ENCODE measurements at places on chromosomes 3 and 15. TPM values are rescaled to one million over a fixed set of nuclear protein-coding genes. Genes with fewer than 3 reads are reported as not detected.

HESX1 gene
- total RNA-seq: 0.98 TPM

FAM3D gene
- not detected for total RNA-seq

DNAH12 gene
- 0.03 TPM for total RNA-seq

AMT gene
- 3.5 TPM for total RNA-seq

XIRP1 gene
- total RNA-seq: 0.05 TPM

NANOGP8 gene
- not detected for total RNA-seq

CFAP92 gene
- total RNA-seq: 0.15 TPM

HES1 gene
- total RNA-seq: 11.2 TPM

KCNMB3 gene
- 1.3 TPM for total RNA-seq

NME9 gene
- 0.43 TPM for total RNA-seq

C15orf40 gene
- total RNA-seq: 25.5 TPM

FGD5 gene
- 0.10 TPM for total RNA-seq

FRMD4B gene
- total RNA-seq: 69.5 TPM

All from activated CD4-positive, alpha-beta memory T cell treated with anti-CD3 and anti-CD28 coated beads, Interleukin-2, amount 10 ng/mL, durations not matched to agents 7 days and 5 days (primary cell).